ENCODE measurements at places on chromosomes 13 and 19.

GRCh38 chr13:103068836-103069235 lies 2.6 kb upstream of the SLC10A2 start:
- no peak for DNase-seq

GRCh38 chr13:75554981-75555380 lies 5.4 kb downstream of the UCHL3 start:
- no peak for DNase-seq

DNA sequence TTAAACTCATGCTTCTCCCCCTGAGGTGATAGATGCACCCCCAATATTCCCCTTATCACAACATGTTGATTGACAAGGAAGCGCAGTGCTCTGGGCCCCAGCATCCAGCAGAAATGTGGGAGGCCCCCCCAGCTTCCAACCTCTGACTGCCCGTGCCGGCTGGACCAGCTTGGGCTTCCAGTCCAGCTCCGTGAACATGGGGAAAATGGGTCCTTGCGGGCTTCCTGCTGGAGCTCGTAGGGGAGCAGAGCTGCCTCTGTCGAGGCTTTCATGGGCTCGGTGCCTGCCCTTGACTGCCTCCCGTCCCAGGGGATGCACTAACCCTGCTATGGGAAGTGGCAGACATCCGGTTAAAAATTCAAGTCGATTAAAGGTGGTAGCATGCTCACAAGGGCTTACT lies 188.9 kb downstream of the COL4A1 start:
- no peak for DNase-seq

DNA sequence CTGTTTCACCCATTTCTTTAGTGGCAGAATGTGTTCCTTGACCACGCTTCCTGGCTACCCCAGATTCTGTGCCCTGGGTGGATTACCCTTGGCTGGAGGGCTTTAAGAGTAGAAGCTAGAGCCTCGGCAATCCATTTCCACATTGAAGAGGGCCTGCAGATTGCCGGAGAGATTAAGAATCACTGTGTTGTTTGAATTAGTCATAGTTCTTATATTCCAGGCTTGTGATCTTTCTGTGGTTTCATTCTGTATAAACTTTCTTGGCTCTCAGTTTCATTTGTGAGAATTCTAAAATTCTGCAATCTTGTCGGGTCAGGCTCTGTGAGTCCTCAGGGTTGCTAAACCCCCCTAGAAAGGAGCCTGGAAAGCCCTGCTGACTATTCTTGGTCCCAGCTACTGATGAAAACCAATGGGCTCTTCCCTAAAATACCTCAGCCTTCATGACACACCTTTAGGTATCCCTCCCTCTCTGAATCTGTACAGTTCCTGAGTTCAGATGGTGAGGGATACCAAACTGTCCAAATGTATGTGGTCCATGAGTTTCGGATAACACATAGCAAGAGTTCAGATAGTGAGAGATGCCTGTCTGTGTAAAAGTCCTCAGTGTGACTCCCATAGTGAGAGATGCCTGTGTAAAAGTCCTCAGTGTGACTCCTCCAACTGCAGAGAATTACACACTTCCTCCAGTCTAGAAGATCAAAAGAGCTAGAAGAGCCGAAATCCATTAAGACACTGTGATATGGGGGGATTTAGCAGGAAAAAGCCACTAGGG lies 4.3 kb downstream of the PHF11 start:
- DNase-seq, result no peak

- no peak for DNase-seq
These were observed 7.9 kb downstream of the DCAF15 start for GRCh38 chr19:13959962-13960862.

DNA sequence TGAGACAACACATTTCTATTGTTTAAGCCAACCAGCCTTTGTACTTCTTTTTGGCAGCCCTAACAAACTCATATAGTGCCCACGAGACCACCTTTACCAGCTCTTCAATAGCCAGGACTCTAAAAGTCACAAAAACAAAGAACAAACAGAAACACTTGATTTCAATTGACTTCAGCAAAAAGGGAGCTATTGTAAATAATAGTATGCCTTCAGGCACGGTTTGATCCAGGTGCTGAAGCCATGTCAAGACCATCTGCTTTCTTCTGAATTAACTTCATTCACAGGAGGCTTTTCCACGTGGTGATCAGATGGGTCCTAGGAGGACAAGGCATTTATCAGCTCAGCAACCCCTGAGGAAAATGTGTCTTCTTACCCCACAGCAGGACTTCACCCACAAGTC lies 53.8 kb downstream of the TINCR start:
- no peak for DNase-seq

- no peak for DNase-seq
These were observed 73.7 kb downstream of the COG6 start for GRCh38 chr13:39729156-39729555.

DNA sequence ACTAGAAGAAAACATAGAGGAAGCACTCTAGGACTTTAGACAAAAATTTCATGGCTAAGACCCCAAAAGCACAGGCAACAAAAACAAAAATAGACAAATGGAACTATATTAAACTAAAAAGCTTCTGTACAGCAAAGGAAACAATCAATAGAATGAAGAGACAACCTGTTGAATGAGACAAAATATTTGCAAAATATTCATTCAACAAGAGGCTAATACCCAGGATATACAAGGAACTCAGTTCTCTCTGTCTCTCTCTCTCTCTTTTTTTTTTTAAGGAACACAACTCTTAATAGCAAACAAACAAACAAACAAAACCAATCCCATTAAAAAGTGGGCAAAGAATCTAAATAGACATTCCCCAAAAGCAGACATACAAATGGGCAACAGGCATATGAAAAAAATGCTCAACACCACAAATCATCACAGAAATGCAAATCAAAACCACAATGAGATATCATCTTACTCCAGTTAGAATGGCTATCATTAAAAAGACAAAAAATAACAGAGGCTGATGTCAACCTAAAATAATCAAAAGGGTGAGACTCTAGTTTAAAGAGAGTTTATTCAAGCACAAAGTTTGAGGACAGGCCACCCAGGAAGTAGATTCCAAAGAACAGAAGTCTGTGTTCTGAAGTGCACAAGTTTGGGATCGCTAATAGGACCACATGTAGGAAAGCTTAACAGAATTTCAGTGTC lies 27.1 kb upstream of the SLC7A9 start:
- no peak for DNase-seq
